ENCODE measurements at places on chromosomes 11 and 22. TPM values are rescaled to one million over a fixed set of nuclear protein-coding genes. Genes with fewer than 3 reads are reported as not detected.

- DNase-seq: no peak
These were observed 836 bp downstream of the SLC16A8 start for GRCh38 chr22:38082986-38083710.

DNA sequence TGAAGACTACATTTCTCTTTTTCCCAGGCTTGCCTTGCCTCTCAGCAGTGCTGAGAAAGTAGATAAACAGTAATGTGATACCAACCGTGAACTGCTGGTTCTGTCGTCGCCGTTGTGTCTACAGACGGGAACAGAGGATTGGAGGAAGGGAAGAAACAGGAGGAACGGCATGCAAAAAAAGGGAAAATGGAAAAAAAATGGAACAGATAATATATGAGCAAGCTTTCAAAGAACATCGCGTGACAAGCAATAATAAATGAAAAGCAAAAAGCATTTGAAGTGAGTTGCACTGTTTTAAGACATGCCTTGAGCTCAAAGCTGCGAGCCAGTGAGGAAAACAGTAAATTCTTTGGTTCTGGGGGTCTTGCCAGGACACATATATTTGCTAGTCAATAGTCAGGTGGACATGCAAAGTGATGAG, 305.9 kb downstream of the CADM1 start:
- no peak for DNase-seq

- peak; percentile 71 for DNase-seq
These were observed at the start of gene C11orf97 for GRCh38 chr11:94511932-94512781. TSS of gene C11orf97 (plus strand) at chr11:94512461. CDS start at chr11:94512529, 68 bp downstream.

GRCh38 chr11:61753672-61754071, 1.2 kb downstream of the MYRF start:
- DNase-seq: no peak

DNA sequence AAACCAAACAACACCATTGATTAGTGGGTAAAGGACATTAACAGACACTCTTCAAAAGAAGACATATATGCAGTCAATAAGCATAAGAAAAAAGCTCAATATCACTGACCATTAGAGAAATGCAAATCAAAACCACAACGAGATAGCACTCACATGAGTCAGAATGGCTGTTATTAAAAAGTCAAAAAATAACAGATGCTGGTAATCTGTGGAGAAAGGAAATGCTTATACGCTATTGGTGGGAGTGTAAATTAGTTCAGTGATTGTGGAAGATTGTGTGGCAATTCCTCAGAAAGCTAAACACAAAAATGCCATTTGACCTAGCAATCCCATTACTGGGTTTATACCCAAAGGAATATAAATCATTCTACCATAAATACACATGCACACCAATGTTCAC, 182.6 kb downstream of the TRPC6 start:
- peak; percentile 12 for DNase-seq

CCDC73 gene
- polyA plus RNA-seq: not detected

DNA sequence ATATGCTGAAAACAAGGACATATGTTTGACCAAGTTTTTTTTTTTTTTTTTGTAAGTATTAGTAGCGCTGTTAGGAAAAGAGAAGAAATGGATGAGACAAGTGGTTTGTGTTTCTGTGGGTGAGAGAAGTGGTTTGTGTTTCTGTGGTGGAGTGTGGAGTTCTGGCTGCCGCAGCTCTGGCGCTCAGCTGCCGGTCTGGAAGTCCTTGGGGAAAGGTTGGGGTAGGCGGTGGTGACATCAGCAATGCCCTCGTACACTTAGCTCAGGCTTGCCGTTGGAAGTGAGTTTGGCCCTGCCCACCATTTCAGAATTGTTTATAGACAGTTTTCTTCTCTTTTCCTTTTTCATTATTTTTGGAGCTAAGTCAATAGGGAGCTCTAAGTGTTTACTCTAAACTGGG, 116.6 kb downstream of the TBC1D22A start:
- DNase-seq: no peak

- peak; percentile 35 for DNase-seq
These were observed 9.4 kb downstream of the LHFPL7 start for GRCh38 chr22:24937114-24937513.

SLC35C1 gene
- 17.8 TPM for polyA plus RNA-seq

DDI1 gene
- not detected for polyA plus RNA-seq
